ENCODE measurements at places on chromosomes 3 and 15. TPM values are rescaled to one million over a fixed set of nuclear protein-coding genes. Genes with fewer than 3 reads are reported as not detected.

DNA sequence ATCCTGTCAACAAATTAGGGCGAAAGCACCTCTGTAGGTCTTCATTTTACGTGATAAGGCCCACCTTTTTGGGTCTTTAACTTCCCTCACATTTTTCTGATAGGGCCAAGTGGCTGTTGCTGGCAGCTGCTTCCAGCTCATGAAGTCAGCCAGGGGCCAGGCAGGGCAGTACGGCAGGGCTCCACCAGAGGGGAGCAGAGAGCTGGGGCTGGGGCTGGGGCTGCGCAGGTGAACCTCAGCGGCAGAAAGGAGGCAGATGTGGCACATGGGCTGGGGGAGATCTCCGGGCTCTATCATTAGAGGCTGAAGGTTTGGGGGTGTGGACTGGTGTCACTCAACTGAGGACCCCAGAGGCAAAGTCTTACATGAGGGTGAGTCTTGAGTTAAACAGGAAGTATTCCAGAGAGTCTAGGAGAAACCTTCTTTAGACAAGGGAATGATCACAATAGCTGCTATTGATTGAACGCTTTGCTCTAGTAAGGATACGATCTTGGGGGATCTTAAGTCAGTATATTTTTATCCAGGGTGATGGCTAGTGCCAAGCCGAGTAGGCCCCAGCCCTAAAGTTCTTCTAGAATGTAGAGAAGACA lies 62.8 kb upstream of the MEX3B start:
- DNase-seq = peak; percentile 87

- DNase-seq = no peak
These were observed 50.3 kb downstream of the ATP10A start for GRCh38 chr15:25812845-25813244.

GRCh38 chr3:61734749-61735686 lies 173.6 kb downstream of the PTPRG start:
- no peak for DNase-seq

DNA sequence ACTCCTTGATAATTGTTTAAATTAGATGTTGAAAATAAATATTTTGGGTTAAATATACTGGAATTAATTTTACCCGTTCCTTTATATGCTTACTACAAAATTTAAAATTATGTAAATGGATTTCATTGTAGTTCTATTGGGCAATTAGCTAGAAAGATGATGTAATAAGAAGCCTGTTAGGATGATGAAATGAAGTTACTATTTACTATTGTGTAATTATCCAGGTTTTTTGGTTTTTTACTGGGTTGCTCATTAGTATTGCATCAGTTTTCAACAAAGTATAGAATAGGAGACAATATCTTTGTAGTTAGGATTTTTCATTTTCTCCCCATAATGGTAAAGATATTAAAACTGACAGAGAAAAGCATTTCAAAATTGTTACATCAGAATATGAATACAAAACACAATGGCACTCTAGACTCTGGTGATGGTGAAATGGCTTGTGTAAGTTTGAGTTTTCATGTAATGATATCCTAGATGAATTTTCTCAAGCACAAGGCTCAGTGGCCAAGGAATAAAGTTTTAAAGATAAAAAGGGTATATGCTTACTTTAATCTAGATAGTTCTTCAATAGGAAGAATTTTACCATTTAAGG lies 222.0 kb downstream of the P3H2 start:
- no peak for DNase-seq

GRCh38 chr3:123449102-123449996 lies 459 bp upstream of the ADCY5 start:
- DNase-seq = peak; percentile 35

ACVR2B gene
- 5.7 TPM for total RNA-seq

MYZAP gene
- 0.11 TPM for total RNA-seq

Measured in activated CD4-positive, alpha-beta T cell treated with anti-CD3 and anti-CD28 coated beads for 36 hours (primary cell).